ENCODE measurements at places on chromosomes 7 and 10.
A peak's percentile ranks its signal among the peaks of the same experiment; 100 is the strongest.

- peak; percentile 58 for DNase-seq
These were observed 3.8 kb downstream of the PTER start for GRCh38 chr10:16440396-16441133.

- DNase-seq = no peak
These were observed 258.2 kb downstream of the KIF20B start for GRCh38 chr10:89959433-89960110.

- no peak for DNase-seq
These were observed 71.7 kb downstream of the LYZL2 start for GRCh38 chr10:30557884-30558283.

DNA sequence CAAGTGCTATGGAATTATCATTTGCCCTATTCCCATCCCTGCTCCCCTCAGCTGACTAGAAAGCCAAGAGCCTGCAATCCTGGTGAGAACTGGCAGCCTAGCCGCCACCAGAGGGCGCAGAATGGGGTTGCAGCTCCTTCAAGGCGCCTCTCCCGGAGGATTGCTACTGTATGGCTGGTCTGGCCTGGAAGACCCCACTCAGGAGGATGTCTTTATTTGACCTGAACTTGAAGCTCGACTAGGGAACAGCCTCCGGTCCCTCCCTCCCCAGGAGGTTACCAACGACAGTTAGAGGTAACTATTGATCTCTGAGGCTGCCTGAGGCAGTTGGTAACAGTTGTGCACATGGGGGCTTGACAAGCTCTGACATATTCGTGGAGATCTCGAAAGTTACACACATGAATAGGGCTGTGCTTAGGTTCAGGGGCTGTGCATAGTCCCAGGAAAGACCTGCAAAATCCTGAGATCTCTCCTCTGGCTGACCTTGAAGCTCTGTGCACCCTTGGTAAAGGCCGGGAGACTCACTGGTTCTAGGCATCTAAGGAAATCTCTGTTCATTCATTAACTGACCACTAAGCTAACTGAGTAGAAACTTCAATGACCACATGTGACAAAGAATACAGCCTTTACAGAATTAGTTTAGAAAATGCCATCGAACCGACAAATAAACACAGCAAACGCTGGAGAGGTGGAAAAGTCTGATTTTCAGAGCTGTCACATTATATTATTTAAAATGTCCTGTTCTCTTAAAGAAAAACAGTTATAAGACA, 65.7 kb downstream of the TSPAN12 start:
- peak; percentile 74 for DNase-seq

DNA sequence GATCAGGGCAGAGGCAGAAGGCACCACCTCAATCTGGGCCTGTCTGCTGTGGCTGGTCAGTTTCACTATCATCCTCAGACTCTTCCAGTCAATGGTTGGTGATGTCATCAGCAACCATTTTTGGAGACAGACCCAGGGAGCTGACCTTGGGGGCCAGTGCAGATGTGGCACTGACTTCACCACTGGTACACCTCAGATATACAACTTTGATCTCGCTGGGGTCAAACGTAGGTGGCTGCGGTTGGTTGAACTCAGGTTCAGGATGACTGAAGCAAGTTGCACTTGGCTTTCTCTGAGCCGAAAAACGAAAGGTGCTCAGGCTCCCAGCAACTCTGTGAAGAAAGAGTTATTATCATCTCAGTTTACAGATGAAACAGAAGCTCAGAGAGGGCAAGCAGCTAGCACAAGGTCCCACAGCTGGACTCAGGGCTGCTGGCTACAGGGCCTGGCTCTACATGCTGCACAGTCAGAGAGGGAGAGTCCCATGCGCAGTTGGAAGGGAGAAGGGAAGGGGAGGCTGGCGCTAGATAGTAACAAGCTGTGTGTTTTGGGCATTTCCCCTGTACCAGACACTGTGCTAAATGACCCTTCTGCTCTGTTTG, 27.2 kb downstream of the ANKRD16 start:
- DNase-seq = no peak

GRCh38 chr10:33143160-33143728, 185.2 kb upstream of the ITGB1 start:
- no peak for DNase-seq

DNA sequence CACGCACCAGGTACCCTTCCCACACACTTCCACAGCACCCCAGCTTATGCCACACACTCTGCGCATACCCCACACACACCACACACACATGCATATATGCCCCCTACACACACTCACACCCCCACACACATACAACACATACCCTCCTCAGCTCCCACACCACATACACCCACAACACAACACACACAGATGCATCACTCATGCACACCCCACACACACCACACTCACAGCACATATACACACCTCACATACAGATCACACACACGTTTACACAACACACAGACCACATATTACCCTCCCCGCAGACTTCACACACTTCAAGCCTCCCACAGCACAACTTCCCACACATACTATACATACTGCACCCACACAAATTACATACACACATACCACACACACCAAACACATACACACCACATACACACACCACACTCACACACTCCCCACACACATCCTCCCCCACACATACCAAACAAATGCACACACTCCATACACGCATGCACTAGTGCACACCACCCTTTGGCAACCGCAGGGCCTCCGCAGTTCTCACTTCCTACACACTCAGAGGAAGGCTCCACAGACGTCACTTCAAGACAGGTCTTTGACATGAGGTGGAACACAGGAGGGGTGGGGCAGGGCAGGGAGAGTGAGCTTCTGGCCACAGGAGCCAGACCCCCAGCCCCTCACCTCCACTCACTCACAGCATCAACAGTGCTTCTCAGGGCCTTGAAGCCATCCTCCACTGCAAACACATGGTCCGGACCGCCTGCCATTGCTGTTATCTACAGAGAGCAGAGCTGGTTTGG, 18.5 kb upstream of the ANTXRL start:
- peak; percentile 15 for DNase-seq

DNA sequence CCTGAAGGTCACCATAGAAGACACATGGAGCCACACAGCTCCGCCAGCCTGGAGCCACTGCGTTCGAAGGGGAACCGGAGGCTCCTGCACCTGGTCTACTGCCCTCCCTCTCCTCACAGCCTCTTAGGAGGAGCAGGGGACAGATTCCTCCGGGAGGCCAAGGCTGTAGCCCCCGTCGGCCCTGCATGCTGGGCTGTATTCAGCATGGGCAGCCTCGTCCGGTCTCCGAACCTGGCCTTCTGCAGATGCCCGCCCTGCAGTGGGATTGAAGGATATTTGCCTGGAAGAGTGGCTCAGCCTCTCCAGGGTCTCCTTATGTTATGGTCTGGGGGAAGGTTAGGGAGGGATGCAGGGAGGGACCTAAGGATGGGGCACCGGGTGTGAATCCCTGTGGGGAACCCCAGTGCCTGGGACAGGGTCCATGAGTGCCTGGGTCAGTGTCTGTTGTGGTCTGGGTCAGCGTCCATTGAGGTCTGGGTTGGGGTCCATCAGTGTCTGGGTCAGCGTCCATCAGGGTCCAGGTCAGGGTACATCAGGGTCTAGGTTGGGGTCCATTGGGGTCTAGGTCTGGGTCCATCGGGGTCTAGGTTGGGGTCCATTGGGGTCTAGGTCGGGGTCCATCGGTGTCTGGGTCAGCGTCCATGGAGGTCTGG, 13.0 kb upstream of the SCART1 start:
- peak; percentile 11 for DNase-seq

DNA sequence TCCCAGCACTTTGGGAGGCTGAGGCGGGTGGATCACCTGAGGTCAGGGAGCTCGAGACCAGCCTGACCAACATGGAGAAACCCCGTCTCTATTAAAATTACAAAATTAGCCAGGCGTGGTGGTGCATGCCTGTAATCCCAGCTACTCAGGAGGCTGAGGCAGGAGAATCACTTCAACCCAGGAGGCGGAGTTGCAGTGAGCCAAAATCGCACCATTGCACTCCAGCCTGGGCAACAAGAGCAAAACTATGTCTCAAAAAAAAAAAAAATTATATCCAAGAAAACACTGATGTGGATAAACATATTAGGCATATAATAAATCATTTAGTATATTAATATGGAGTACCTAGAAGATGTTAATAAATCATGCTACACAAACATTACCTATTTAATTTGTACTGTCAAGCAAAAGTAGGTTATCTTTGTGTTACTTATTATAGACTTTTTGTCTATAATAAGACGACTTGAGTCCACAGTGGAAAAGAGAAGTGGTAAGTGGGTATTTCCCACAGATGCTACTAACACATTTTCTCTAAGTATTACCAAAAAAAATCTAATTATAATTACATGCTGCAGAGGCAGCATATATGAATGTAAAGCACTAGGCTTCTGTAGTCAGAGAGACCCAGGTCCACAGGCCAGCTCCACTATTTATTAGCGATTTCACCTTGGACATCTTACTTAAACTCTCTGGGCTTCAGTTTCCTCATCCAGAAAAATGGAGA, 34.5 kb downstream of the DNMBP start:
- DNase-seq = no peak

DNA sequence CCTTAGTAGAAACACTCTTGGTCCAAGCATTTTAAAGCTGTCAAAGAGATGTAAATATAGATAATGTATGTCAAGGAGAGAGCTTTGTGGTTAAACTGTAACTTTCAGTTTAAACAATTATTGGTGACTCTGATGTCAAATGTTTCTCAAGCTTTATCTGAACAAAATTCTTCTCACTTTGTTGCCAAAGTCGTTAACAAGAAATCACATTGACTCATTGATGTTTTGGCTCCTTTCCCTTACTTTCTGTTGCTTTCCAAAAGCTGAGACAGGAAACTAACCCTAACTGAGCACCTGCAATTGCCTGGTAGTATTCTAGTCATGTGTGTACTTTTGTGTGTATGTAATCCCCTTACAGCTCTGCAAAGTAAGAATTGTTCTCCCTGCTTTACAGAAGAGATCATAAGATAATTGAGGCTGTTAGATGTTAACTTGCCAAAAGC, 108.5 kb downstream of the CFTR start:
- DNase-seq = no peak

GRCh38 chr10:78458983-78459638, 425.4 kb downstream of the RPS24 start:
- DNase-seq = no peak

GRCh38 chr10:123746520-123746919, 80.4 kb downstream of the GPR26 start:
- no peak for DNase-seq

DNA sequence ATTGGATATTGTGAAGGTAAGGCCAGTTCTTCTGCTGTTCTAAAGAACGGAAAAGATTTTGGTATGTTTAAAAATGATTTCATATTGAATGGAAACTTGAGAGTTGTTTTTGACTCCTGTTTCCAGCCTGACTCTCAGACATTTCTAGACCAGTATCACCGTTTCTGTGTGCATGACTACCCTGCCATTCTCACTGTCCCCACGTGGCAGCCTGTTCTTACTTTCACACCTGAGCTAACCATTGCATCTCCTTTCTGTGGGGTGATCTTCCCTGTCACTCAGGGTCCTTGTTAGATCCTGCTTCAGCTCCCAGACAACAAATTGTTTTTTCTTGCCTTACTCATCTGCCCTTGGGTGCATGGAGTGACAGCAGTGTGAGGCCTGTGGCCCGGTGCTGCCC, 38.9 kb downstream of the GLRX3 start:
- no peak for DNase-seq

DNA sequence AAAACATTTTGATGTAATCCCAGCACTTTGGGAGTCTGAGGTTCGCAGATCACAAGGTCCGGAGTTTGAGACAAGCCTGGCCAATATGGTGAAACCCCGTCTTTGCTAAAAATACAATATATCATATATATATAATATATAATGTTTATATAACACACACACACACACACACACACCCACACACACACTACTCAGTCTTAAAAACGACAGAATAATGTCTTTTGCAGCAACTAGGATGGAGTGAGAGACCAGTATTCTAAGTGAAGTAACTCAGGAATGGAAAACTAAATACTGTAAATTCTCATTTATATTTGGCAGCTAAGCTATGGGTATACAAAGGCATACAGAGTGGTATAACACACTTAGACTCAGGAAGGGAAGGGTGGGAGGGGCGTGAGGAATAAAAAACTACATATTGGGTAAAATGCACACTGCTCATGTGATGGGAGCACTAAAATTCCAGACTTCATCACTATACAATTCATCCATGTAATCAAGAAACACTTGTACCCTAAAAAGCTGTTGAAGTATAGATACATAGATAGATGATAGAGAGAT, 231.2 kb upstream of the SEMA3A start:
- no peak for DNase-seq

DNA sequence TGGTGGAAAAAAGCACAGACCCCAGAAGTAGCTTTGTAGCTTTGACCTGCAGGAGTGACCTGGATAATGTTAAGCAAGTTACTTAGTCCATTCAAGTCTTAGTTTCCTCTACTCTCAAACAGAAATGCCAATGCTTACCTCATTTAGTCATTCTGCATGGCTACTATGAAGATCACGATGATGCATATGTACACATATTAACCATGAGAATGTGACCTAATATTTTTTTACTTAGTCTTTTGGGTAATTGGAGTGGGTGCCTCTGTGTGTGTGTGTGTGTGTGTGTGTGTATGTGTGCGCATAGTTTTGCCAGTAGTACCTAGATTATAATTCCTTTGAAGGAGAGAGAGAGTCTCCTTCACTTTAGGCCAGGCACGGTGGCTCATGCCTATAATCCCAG, 95.8 kb downstream of the NRP1 start:
- DNase-seq = no peak

DNA sequence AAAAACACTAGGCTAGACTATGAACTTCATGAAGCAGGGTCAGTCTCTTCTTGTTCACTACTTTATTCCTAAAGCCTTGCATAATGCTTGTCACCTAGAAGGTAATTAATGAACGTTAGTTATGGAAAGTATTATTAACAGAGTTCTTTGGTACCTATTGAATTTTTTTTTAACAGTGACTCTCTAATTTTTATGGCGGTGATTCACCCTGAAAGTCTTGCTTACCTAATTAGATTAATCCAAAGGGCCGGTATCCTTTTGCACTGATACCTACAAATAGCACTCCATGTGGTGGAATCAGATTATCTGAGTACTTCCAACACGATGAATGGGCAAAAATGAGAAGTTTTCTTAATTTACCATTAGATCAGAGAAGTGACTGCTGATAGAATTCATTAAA, 31.7 kb downstream of the STAM start:
- DNase-seq = no peak

DNA sequence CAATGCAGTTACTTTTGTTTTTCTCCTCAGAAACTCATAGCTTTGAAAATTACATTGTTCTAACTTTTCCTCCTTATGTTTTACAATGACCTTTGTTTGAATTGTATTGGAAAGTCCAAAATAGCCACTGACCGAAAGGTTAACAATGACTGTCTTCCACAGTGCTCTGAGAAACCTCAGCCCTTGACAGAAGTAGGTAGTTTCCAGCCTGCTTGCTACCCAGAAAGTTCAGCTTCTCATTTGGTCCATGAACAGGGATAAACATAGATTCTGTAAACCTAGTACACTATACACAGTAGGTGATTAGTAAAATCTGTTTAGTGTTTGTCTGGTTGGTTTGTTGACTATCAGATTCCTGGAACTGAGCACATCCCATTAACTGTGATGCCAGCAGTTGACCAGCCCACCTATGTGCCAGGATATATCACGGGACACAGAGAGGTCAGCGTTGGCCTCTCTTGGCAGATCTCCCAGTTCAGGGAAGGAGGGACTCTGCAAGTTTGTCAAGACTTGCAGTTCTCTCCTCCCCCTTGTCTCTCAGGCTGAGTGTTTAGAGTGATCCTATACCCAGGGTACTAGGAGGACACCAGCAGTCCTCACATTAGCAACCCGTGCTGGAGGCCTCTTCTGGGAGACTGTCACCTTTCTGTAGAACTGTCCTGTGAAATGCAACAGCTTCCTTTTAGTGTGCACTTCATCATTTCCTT, 297.6 kb downstream of the ARHGAP12 start:
- DNase-seq = no peak

GRCh38 chr10:116429288-116429977, 1.8 kb downstream of the PNLIPRP3 start:
- no peak for DNase-seq

GRCh38 chr7:47846138-47846836, 102.0 kb downstream of the PKD1L1 start:
- DNase-seq = no peak

All from breast epithelium (tissue), 4 donors.